ENCODE measurements at places on chromosomes 16 and 17. TPM values are rescaled to one million over a fixed set of nuclear protein-coding genes. Genes with fewer than 3 reads are reported as not detected.

DNA sequence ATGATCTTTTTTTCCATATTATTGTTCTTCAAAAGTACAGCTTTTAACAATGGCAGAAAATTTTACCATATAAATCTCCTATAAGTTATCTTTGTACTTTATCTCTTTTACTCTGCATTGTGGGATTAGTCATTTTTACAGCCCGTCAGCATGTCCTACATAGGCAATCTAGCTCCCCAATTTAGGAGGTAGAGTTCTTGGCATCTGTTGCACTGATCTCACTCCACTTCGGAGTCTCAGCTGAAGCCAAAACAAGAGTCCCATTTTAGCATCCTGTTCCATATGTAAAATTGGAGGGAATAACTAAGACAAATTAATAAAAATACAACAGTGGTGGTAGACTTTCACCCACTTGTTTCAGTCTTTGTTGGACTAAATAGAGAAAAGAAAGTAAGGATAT is 31.1 kb upstream of the PRSS54 start:
- H3K4me1 ChIP-seq, result no peaks in the 10 kb centered on the region
- no peaks in the 10 kb centered on the region for H3K36me3 ChIP-seq
- no peak overlapping the region for H3K27ac ChIP-seq
- no peak for DNase-seq
- H3K27me3 ChIP-seq, result no peaks in the 10 kb centered on the region

GRCh38 chr16:10003486-10003885 is 178.7 kb downstream of the GRIN2A start:
- H3K27me3 ChIP-seq, result no peaks in the 10 kb centered on the region
- no peak overlapping the region for H3K27ac ChIP-seq
- H3K36me3 ChIP-seq, result no peaks in the 10 kb centered on the region
- no peak overlapping the region for H3K4me3 ChIP-seq

Gene CTRB2
- polyA plus RNA-seq, result 0.65 TPM

- H3K4me1 ChIP-seq, result peaks cover 3% of the 10 kb centered on the region
- H3K4me3 ChIP-seq, result no peak overlapping the region
- no peaks in the 10 kb centered on the region for H3K36me3 ChIP-seq
- H3K27me3 ChIP-seq, result no peaks in the 10 kb centered on the region
These were observed 3.9 kb downstream of the DNAI2 start for GRCh38 chr17:74277935-74278334.

DNA sequence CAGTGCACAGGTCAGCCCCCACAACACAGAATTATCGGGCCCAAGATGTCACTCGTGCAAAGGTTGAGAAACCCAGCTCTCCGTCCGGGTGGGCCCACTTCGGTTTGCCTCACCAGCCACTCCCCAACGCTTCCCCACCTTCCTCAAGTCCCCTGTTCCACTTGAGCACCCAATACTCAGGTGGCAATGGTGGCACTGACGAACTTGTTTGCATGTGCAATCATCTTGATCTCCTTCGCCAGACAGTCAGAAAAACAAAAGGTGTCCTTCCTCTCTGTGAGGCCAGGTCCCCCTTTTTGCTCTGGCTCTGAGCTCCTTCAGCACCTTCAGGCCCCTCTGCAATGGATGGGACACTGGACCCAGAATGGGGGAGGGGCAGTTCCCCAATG is 3.7 kb downstream of the GGA2 start:
- no peak for DNase-seq
- H3K27ac ChIP-seq, result no peak overlapping the region
- H3K4me3 ChIP-seq, result no peak overlapping the region
- no peaks in the 10 kb centered on the region for H3K27me3 ChIP-seq
- H3K36me3 ChIP-seq, result no peaks in the 10 kb centered on the region

DNA sequence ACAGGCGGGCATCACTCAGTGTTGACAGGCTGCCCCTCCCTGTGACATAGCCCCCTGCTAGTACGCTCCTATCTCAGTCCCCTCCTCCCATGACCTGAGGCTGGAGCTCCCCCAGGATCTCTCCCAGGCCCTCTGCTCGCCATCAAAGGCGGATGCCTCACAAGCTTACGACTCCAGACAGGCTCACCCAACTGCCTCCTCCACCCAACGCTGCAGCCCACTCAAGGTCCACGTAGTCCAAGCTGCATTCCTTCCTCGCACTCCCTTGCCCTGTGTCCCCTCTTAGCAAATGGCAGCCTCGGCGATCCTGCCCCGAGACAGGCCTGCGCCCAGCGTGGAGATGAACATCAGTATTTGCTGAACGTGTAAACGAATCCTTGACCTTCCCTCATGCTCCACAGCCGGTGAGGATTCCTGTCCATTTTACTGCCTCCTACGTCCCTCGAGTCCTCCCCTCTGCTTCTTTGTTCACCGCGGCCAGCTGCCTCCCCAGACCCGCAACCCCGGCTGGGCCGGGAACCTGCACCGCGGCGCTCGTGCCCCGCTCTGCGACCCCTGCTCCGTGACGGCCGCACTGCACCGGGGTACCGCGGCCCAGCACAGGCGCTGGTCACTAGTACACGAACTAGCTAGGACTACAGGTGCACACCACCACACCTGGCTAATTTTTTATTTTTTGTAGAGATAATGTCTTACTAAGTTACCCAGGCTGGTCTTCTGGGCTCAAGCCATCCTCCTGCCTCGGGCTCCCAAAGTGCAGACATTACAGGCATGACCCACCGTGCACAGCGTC is 838 bp upstream of the TMEM97 start:
- peak overlapping the region; percentile 36 for H3K4me3 ChIP-seq
- H3K4me1 ChIP-seq, result peaks cover 20% of the 10 kb centered on the region
- no peak for DNase-seq

Gene KDM6B
- polyA plus RNA-seq, result 38.9 TPM

Gene TERB1
- not detected for polyA plus RNA-seq

Measured in lung (tissue), 17 donors.